ENCODE measurements at places on chromosomes 7 and 10.

GRCh38 chr10:30528429-30528786, 94.4 kb downstream of the MAP3K8 start:
- no peak for DNase-seq

GRCh38 chr7:22443370-22444180, 56.4 kb downstream of the STEAP1B start:
- no peak for DNase-seq

DNA sequence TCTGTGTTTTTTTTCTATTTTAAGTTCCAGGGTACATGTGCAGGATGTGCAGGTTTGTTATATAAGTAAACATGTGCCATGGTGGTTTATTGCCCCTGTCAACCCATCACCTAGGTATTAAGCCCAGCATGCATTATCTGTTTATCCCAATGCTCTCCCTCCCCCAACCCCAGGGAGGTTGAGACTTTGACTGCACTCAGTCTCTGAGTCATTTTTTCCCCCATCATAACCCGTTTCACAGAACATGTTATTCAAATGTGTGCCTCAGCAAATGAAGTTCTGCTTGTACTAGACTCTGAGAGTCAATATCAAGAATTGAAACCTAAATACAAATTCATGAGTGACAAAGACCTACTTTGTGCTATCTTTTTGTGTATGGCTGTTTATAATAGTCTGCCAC, 70.0 kb upstream of the CYP26C1 start:
- DNase-seq = no peak

GRCh38 chr7:86749741-86750665, 106.3 kb downstream of the GRM3 start:
- no peak for DNase-seq

- no peak for DNase-seq
Observed at GRCh38 chr10:87095236-87095945, 385 bp downstream of the SHLD2 start.

GRCh38 chr10:79994556-79994955, 45.7 kb upstream of the SFTPD start:
- DNase-seq = no peak

GRCh38 chr10:3064423-3064822, 2.9 kb upstream of the PFKP start:
- no peak for DNase-seq

DNA sequence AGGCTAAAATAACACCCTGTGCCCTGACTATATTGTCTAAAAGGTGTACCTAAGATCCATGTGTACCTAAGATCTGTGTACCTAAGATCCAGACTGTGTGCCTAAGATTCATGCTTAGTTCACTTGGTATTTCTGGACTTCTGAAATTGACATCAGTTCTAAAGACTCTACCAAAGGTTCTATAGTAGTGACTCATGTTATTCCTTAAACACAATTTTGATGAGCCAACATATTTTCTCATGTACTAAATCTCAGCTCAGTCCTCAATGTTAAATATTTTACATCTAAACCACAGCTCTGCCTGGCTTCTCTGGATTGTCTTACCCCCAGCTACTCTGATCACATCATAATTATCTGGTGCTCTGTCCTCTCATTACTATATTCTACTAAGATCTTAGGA, 802.3 kb upstream of the SORCS1 start:
- no peak for DNase-seq

- no peak for DNase-seq
Observed at GRCh38 chr7:117229350-117229749, 93.5 kb downstream of the WNT2 start.

- DNase-seq = no peak
Observed at GRCh38 chr7:132666774-132667172, 90.5 kb upstream of the PLXNA4 start.

DNA sequence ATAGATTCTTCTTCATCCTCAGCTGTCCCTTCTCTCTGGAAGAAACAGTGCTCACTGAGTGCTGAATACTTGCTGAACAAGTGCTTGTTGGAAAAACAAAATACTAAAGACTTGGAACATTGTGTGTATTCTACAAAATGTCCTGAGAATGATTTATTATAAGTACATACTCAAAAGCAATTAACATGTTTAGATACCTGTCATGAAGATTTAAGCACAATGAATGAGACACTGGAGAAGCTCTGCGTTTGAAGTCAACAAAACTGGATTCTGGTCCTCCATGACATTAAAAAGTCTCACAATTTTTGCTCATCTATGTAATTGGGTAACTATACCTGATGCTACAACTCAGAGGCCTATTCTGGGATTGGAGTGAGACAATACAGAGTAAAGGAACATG, 34.8 kb upstream of the LAMB1 start:
- DNase-seq = no peak

DNA sequence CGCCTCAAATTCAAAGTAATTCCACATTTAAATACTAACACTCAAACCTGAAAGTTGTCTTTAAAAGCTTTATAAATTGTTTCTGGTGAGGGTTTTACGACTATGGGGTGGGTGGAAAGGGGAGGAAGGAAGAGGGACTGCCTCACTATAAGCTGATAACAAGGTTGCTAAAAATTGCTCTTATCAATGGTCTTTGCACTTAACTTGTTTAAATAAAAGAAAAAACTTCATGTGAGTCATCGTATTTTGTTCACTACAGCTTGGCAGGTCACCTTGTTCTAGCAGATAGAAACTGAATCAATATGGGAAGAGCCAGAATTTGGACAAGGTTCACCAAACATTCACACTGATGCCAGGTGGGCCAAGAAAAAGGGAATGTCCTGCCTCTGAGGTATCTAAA, 129.2 kb downstream of the TES start:
- DNase-seq = peak; percentile 10

DNA sequence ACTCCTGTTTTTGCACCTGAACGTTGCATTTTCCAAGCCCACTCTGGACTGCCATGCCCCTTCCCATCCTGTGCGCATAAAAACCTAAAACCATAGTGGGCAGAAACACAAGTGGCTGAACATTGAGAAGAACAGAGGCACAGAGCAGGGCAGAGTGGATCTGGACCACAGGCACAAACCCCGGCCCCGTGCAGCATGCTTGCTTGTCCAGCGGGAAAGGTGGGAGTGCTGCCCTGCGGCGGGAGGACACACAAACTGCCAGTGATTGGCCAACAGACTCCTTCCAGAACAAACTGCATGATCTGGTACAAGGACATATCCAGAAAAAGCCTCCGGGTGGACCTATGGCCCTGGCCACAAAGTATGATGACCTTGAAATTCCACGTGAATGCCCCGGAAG, 42.5 kb upstream of the ADARB2 start:
- DNase-seq = no peak

DNA sequence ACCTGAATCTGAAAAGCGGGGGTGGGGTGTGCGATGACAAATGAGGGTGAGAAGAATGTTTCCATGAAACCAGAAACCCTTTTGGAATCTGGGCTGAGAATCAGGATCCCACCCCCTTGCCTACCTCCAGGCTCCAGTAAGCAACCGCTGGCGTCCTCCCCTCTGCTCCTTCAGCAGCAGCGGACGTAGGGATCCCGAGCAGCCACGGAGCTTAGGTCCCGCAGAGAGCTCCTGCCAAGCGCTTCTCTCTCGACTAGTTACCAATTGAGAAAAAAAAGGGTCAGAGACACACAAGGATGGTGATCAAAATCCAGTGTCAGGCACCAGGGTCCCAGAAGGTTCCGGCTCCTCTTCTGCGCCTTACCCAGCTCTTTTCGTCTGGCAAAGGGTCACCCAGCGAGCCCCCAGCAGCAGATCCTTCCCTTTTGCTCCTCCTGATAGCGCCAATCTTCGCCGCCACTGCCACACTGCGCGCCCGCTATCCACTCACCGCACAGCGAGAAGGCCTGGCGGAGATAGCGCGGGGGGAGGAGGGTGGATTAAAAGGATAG, 733.5 kb downstream of the ZWINT start:
- no peak for DNase-seq

- no peak for DNase-seq
Observed at GRCh38 chr10:90769946-90770841, 87.6 kb downstream of the HTR7 start.

- DNase-seq = no peak
Observed at GRCh38 chr7:119010635-119011034, 786.1 kb downstream of the ANKRD7 start.

DNA sequence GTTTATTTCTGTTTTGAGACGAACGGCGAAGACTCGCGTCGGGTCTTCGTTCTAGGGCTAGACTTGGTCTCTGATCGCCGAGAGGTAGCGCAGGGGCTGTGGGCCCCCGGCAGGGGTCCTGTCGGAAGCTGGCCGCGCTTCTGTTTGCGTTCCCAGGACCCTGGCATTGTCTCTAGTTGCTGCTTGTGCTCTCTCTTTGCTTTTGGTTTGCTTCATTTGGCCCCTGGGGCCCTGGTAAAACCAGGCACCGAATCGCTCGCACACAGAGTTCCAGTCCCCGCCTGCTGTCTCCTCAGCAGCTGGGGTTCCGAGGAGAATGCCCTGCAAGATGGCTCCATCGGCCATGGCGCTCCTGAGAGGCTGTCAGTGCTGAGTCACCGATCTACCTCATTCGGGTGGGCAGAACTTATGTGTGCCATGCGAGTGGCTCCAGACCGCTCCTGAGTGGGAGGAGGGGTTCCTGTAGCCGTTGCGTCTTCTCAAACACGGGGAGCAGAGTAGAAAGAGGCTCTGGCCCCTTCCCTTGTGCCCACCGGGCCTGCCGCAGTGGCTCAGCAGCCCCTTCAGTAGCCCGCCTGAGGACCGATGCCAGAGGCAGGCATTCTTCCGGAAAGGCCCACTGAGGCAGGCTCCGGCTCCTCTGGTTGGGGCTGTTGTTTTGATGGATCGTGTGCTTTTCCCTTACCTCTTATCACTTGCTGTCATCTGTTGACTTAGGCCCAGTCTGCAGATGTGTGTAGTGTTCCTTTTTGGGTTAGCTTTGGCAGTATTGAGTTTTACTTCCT, 826 bp downstream of the CHPF2 start:
- DNase-seq = peak; percentile 57

- DNase-seq = peak; percentile 44
Observed at GRCh38 chr10:100020142-100020885, 10.6 kb upstream of the DNMBP start.

DNA sequence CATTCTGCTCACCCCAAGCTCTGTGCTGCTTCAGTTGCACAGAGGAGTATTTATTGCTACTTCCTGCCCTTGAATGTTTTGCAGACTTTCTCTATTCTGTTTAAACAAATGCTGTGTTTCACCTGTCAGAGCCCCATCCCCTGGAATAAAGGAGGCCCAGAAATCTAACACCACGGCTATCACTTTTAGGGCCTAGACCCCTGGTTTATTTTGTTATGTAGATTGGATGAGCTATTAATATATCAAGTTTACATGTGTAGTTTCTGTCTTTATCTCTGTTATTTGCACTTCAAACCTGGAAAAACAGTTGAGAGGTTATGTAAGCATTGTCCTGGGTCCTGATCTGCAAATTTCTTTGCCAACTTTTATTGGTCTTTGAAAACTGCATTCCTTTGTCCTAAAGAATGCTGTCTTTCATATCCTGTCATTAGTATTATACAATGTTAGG, 630.1 kb downstream of the PARD3 start:
- DNase-seq = peak; percentile 35

DNA sequence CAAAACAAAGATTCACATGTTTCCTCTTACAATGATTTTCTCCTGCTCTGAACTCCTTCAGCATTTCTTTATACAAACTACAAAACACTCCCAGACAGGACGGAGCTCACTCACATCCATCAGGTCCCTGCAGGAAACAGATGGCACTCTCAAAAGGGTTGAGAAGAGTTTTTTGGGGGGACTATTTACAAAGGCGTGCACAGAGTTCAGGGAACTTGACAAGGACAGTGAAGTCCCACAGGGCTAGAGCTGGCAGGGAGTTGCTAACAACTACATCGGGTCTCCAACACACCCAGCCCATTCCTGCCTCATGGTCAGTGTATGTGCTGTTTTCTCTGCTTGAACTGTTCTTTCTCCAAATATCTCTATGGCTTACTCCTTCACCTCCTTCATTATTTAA, 24.7 kb upstream of the YAE1 start:
- no peak for DNase-seq

DNA sequence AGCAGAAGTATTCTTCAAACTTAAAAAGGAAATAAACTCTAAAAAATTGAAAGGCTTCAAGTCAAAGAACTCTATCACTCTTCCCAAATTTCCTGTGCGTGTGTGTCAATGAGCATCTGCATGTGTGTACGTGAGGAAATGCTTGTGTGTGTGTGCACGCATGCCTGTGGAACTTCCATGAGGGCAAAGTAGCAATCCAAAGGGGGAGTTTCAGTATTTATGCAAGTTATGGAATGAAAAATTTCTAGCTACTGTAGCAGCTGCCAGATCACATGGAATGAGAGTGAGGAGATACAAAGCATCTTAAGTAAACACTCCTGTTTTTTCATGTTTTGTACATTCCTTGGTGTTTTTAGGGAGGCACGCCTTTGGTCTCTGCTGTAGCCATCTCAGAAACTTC, 152.6 kb downstream of the RAPGEF5 start:
- DNase-seq = no peak
